Retinal pigment epithelial cell (primary cell): ENCODE measurements at places on chromosomes 4 and X.

DNA sequence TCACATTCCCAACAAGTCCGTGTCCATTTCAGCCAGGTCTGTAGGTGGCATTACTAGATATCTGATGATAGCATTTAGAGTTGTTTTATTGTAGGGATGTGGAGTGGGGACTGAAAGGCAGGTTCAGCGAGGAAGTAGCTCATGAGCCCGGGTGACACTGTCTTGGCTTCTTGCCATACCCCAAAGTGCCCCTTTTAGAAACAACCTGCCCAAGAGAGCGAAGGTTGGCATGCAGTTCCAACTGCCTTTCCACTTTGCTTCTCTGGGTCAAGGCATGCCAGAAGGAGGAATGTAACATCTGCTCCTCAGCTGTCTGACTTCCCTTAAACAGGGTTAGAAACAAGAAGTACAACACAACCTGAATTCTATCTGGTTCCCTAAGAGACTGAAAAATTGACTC is 9.0 kb downstream of the GRIA3 start:
- DNase-seq, result no peak

GRCh38 chr4:173503330-173504180 is 26.5 kb downstream of the HAND2 start:
- no peak for DNase-seq

GRCh38 chr4:101349801-101350064 is 2.4 kb upstream of the PPP3CA start:
- no peak for DNase-seq

- no peak for DNase-seq
These were observed 291.8 kb downstream of the FBXW7 start for GRCh38 chr4:152243896-152244595.

DNA sequence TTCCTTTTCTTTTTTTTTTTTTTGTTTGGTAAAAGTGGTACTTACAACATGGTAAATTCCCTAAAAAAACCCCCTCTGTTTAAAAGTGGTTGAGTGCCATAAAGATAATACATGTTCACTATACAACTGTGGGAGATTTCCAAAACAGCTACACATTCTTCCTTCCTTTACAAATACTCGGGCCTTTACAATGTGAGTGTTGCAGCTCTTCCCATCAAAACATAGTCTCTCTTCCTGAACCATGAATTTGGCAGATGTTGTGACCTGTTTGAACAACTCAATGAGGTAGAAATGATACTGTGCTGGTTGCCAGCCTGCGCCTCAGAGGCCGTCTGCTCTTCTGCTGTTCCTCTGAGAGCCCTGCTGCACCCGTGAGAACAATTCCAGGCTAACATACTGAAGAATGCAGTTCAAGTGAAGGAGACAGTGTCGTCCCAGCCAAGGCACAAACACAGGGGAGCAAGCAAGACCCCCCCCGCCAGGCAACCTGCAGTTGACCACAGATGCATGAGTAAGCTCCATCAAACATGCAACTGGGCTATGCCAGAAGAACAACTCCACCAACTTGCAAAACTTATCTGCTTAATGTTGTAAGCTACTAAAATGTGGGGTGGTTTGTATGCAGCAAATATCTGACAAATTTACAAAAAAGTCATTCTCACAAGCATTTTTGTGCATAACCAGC is 645.0 kb downstream of the PCDH7 start:
- no peak for DNase-seq

DNA sequence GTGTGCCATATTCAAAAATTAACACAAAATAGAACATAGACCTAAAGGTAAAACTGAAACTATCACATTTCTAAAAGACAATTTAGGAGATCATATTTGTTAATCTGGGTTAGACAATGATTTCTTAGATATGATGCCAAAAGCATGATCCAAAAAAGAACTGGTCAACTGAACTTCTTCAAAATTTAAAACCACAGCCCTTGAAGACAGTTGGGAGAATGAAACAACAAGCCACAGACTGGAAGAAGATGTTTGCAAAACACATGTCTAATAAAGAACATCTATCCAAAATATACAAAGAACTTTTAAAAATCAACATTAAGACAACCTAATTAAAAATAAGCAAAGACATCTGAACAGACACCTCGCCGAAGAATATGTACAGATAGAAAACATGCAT is 19.5 kb downstream of the COMMD8 start:
- DNase-seq, result no peak

DNA sequence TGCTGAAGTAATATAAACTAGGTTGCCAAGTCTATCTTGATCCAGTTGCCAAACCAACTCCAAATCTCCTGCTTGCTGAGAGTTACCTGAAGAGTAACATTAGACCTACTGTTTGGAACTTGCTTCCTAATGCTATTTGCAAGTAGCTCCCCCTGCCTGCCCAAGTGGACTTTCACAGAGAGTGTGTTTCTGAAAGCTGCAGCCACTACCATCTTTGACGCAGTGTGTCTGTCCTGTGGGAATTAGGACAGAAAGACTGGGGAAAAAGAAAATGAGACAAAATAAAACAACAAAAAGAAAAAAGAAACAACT is 195.0 kb upstream of the HS3ST1 start:
- DNase-seq, result no peak

- DNase-seq, result no peak
These were observed 21.8 kb downstream of the NKX3-2 start for GRCh38 chr4:13522282-13523104.

DNA sequence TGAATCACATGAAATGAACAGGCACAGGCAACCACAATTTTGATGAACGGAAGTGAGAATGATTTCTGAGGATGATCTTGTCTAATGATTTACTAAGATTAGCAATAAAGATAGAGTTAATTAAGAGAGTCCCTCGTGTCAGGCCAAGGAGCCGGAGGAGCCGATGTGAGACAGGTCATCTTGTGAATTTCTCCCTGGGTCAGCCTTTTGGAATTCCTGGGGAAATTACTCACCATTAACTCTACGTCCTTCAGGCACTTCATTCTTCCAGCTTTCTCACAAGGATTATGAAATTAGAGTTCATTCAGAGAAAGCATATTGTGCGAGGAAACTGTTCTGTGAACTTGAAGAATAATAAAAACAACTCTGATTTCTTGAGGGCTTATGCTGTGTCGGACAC is 86.7 kb downstream of the PSAPL1 start:
- peak; percentile 78 for DNase-seq

GRCh38 chrX:136202889-136203288 is 48.3 kb downstream of the MAP7D3 start:
- DNase-seq, result no peak

- DNase-seq, result no peak
These were observed 16.0 kb upstream of the ERCC6L start for GRCh38 chrX:72254816-72255215.
